Prostate gland (tissue), 2 donors: ENCODE measurements at places on chromosomes 7 and 10.

DNA sequence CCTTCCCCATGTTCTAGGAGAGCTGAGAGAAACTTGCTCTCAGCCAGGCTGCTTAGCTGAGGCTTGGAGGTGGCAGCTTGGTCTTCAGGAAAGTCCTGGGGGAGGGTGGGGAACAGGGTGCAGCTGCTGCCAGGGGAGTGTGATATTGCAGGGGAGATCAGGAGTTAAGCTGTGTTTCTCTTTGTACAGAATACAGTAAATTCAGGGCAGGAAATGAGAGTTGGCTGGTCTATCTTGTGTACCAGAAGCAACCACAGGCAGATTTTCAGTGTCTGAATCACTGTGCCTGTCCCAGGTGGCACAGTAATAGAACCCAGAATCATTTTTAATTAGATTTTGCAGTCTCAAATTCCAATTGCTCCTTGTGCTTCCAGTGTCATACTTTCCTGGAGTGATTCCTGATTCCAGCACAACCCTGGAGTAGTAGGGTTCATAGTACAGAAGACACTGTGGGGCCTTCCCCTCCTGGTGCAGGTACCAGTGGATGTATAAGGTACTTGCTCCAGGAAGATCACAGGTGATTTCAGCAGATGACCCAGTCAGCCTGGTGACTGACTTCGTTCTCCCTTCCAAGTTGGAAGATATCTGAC is 94.0 kb upstream of the TARP start:
- no peak for DNase-seq

- no peak for DNase-seq
Measured at GRCh38 chr10:17344206-17344605, 110.2 kb downstream of the ST8SIA6 start.

DNA sequence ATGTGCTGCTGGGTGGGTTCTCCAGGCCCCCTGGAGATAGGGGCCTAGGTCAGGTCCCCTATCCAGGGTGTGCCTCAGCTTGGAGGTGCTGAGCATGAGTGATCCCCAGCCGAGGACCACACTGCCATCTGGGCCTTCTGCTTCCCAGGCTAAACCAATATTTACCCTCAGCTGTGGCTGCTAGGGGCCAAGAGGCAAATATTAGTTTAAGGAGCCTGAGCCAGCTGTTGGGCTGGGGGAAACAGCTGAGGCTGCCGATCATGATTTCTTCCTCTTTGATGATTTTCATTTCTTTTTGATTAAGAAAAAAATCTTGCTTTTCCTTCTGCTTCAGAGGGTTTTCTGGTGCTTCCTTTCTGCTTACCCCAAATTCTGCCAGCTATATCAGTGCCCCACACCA is 83.4 kb downstream of the NEURL1 start:
- DNase-seq, result no peak

DNA sequence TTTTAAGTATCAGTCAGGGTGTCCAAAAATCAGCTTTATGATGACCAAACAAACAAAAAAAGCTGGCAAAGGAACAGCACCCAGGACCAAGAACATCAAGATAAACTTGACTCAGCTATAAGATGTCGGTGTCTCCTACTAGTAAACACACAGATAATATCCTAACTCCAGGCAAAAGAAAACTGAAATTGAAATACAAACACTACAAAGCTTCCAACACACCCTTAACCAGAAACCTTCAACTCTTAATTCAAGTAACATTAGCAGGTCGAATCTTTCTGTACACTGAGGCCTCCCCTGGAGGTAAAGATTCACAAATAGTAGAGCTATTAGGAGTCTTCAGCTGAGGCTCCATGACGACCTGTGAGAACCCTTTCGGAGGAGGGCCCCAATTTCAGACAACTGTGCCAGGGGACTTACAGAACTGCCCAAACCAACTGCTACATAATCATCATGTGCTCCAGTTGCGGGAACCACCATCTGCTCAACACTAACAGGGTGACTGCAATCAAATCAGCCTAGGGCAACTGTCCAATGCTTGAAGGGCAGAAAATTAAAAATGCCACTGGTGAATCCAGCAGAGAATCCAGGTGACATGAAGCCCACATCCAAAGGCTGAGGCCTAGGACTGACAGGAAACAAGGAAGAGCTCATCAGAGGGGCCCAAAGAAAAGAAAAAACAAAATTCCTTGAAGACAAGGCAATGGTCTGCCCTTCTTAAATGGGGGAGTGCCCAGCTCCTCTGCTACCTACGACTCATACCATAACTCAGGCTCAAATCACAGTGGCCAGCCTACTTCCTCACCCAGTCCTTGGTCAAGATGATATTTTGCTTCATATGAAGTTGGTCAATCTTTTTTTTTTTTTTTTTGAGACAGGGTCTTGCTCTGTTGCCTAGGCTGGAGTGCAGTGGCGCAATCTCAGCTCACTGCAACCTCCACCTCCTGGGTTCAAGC is 20.0 kb downstream of the XPNPEP1 start:
- DNase-seq, result peak; percentile 32

- DNase-seq, result no peak
Measured at GRCh38 chr10:21368728-21369425, 156.6 kb downstream of the SKIDA1 start.
